NCI-H187 (cell line): ENCODE measurements at places on chromosomes 4 and X.

DNA sequence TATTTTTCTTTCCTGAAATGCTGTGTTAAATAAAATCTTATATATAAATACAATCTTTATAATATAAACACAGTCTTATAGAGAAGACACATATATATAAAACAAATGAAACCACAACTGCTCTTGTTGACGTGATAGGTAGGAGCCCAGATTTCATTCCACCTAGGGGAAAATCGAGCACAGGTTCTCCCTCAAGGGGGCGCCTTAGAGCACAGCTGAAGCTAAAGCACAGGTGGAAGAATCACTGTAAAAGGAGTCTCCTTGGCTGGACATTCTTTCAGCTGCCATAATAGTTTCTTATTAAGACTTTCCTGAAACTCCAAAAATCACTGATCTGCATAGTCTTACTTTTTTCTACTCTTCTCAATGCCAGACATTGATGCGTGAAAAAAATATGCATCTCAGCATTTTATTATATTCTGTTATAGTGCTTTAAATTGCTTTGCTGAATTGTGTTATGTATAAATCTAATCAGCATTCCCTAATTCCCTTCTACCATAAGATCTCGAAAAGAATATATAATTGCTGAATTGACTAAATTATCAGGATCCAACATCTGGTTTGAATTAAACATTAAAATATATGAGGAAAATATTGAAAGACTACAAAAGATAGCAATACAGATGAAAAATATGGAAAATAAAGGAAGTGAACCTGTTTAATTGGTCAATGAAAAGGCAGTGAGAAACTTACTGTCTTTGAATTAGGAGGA lies 25.5 kb upstream of the RXFP1 start:
- DNase-seq, result no peak

- DNase-seq, result no peak
Observed at GRCh38 chrX:134622056-134622812, 36.0 kb downstream of the PLAC1 start.

DNA sequence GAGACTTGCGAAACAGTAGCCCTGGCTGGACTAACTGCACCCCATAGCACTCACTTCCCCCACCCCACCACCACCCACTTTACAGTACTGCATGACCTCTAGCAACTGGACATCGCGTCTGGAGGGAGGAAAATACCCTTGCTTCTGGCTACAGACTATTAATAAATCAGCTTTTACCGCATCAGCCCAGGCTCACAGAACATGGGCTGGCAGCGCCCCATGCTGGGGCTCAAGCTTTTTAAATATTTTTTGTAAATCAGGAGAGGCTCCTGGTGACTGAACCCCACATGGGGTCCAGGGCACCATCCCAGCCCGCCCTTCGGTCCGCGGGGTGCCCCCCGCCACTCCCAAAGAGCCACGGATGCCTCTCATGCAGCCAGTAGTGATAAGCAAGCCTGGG lies 2.7 kb downstream of the HS6ST2 start:
- no peak for DNase-seq

DNA sequence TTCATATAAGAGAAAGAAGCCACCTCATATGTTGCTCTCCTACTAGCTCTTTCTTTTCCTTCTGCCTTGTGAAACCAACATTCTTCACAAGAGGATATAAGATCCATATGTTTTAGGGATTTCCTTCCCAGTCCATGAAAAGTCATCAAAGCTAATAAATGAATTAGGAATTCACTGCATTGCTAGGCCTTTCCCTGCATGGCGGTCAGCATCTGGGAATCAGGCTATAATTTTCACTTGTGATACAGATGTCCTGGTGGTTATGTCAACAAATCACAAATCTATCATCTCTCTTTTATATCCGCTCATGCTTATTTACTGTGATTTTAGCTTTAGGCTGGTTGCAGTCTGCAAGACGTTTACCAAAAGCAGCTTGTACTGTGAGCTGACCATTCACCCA lies 510.0 kb downstream of the NLGN4X start:
- DNase-seq, result no peak

DNA sequence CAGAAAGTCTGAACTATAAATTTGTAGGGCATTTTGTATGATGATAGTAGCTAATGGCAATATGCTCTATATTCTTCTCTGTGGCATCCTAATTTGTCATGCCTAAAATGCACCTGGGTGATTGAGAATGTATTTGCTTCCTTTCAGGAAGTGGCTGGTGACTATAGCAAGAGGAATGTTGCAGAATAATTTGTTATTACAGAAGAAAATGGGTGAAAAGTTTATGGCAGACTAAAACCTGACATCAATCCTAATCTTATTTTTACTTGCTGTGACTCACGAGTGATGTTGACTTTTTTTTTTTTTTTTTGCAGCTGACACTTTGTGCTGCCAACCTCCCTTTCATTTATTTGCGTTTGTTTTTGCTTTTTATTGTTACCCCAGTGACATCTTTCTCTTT lies 141.1 kb downstream of the MSL3 start:
- DNase-seq, result no peak
